ENCODE measurements at places on chromosomes 3 and 15.

DNA sequence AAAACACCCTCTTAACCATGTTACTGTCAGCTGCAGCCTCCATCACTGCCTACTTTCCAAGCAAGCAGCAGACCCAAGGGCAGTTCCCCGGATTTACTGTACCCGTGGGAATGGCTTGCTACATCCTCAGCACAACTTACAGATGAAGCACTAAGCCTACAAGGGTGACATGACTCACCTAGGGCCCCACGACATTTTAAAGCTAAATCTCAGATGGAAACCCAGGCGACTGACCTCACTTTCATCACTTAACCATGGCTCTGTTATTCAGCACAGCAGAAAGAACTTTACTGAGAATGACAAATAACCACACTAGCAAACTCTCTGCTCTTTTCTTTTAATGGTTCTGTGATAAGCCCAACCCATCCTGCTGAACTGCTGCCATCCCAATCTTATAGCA lies 65.6 kb downstream of the SUMF1 start:
- no peak for DNase-seq

GRCh38 chr15:31487811-31488436 lies 161.3 kb downstream of the KLF13 start:
- no peak for DNase-seq

DNA sequence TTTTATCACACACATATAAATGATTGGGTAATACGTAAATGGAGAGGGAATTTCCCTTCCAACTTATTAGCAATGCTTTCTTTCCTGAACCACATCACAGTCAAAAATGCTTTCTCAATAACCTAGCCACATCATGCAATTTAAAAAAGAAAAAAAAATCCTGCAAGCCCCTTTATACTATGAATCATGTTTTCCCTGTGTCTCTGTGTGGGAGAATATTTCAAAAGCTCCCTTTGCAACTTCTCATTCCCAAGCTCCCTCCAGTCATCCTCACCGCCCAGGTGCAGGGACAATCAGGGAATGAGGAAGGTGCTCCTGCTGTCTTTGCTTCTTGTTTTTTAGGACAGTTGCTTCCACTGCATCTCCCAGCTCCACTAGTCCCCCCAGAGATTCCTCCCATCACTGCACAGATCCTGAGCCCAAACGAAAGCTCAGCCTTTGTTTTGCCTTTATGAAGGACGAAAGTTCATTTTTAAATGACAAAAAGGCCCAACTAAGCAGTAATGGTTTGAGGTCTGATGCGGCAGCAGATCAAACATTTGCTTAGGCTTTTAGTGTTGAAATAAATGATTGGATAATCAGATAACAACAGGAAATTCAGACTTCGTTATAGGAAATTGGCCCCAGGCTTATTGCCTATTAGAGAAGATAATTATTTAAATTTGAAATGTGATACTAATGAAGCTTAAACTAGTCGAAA lies 47.8 kb upstream of the ADGRG7 start:
- DNase-seq = no peak

GRCh38 chr3:52366527-52366926 lies 50.4 kb downstream of the DNAH1 start:
- no peak for DNase-seq

- DNase-seq = no peak
Observed at GRCh38 chr15:65365229-65365628, 12.6 kb downstream of the IGDCC3 start.

DNA sequence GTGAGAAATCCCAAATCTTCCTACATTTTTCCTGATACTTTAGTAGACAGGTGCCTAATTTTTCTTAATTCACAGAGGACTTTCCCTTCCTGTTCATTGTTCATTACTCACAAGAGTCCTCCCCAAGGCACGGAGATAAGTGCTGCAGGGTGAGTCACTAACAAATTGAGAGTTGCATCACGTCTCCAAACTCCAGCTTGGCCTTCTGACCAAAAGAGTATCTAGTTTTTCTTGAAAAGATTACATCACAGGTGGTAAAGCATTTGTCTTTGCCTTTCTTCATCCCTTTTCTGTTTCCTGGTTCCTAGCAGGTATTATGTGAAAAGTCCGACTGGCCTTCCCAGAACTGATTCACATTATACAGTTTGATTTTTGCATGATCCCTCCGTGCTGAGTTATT lies 24.9 kb upstream of the RASGRP1 start:
- DNase-seq = no peak

DNA sequence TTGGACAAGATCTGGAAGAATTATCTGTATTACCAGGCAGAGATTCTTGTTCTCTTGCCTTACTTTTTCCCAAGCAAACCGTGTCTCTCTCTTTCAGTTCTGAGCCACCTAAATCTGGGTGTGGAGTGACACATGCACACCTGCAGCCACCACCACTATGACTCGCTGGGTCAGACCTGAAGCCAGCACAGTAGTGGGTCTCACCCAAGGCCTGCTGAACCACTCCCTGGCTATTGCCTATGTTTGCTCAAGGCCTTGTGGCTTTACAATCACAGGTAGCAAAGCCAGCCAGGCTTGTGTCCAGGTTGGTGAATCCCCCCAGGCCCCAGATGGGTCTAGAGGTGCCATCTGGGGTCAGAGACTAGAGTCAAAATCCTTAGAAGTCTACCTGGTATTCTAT lies 28.7 kb upstream of the COPB2 start:
- DNase-seq = no peak

Measured in CD4-positive, alpha-beta T cell treated with Interferon alpha-2 for 1 hour (primary cell).